ENCODE measurements at places on chromosomes 1 and 21. TPM values are rescaled to one million over a fixed set of nuclear protein-coding genes. Genes with fewer than 3 reads are reported as not detected.

The PEX10 gene
- 11.4 TPM for total RNA-seq

The PRSS38 gene
- total RNA-seq, result not detected

The CORT gene
- total RNA-seq, result not detected

DNA sequence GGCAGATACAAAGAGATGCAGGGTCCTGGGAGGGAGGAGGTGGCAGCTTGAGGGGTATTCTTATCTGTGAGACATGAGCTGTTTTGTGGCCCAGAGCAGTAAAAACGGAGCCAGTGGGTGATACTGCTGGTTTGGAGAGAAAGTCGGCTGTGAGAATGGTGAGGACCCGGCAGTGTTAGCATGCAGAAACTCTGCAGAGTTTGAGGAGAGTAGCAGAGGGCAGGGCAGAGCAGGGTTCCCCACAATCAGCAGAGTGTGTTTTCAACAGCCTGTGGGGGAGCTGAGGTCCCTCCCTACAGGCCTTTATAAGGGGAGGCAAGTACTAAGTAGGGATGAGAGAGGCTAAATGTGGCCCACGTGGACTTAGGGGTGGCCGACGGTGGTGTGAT, 423 bp downstream of the SLAMF8 start:
- DNase-seq, result no peak

The DEPDC1 gene
- total RNA-seq, result 0.89 TPM

GRCh38 chr1:225881081-225881958, 860 bp downstream of the TMEM63A start:
- DNase-seq, result peak; percentile 86

GRCh38 chr1:235703506-235703905, 53.9 kb upstream of the GNG4 start:
- no peak for DNase-seq

GRCh38 chr1:232574889-232575762, 54.8 kb downstream of the SIPA1L2 start:
- no peak for DNase-seq

DNA sequence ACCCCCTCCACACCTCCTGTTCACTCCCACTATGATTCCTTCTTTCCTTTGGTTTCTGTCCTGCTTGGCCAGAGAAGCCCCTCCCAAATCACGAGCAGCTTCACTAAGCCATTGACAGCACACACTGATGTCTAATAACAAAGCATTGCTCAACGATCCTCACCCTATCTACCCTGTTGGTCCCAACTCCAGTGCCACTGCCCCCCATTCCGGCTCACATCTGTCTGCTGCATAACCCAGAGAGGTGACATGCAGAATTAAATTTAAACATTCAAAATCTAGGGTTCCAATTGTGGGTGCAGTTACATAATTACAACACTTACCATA, 236.9 kb downstream of the TTLL7 start:
- no peak for DNase-seq

GRCh38 chr1:76463849-76464248, 389.3 kb downstream of the ST6GALNAC3 start:
- DNase-seq, result no peak

DNA sequence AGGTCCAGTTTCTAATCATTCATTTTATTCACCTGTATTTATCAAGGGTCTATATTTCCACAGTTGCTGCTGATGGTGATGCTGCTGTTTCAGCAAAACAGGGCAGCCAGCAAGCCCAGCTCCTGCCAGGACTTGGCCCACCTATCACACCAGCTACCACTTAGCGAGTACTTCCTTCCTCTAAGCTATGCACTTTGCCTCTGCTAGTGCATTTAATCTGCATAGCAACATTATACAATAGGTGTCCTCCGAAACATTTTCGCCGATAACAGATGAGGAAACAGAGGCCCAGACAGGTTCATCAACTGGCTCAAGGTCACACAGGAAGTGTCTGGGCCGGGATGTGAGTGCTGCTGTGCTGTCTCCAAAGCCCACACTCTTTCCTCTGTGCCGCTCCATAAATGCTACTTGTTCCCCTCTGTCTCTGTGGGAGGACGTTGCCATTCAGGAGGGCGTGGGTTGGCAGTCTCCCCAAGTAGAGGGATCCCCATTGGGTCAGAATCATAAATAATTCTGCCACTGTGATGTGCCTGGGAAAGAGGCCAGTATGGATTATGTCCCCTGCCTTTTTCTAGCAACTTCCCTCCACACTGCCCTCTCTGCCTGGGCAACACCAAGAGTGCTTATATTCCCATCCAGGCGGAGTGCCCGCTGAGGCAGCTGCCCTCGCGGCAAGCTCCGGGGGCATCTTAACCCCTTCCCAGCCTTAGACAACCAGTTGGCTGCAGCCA, 9.4 kb upstream of the PLEKHA6 start:
- no peak for DNase-seq

DNA sequence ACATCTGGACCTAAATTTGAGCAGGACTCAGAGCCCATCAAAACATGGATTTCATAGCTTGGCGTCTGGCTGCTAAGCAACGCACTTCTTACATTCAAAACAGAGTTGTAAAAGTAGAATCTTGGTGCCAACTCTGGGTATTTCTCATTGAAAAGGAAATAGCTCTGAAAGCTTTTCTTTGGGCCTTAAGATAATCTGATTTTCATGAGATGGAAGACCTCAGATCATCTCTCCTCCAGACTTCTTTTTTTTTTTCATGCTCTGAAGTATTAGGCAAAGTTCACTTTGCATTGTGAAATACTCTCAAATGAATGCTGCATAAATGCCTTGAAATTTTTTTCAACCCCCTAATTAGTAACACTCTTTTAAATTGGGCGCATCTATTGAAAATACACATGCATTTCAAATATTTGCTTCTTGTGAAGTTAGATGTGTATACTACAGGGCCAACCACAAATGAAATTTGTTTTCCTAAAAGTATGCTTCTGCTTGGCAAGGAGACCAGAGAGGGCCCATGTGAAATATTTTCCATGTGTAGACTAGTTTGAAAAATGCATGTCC, 4.2 kb downstream of the ADAMTS5 start:
- DNase-seq, result peak; percentile 44

The OR2T33 gene
- not detected for total RNA-seq

DNA sequence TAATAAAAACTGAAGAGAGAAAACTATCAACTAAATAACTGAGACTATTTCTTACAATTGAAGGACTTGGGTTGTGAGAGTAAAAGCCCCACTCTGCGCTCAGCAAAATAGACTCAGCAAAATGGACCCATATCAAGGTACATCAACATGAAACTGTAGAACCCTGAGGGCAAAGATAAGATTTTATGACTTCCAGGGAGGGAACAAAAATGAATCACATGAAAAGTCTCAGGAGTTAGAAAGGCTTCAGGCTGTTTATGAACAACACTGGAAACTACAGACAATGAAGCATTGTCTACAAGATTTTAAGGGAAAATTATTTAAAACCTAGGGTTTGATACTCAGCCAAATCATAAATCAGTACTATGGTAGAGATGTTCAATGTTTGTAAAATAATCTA, 434.3 kb downstream of the PTPRC start:
- DNase-seq, result no peak

- DNase-seq, result peak; percentile 94
These were observed 85.6 kb downstream of the CD58 start for GRCh38 chr1:116485071-116485735.

DNA sequence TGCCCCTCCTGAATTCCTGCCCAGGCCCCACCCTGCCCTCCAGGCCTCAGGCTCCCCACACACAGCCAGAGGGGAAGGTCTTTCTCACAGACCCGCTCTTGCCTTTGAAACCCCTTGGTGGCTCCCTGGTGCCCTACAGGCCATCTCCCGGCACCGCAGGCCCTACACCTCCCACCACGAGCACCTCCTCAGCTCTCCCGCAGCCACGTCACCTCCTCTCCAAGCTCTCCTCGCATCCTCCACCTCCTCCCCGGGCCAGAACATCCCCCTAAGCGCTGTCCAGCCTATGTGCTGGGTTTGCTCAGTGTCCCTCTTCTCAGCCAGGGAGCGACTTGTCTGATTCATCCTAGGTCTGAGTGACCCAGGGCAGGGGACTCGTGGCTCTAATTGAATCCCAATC, 66.4 kb downstream of the DMRTB1 start:
- no peak for DNase-seq
